WTC11 (cell line): ENCODE measurements at places on chromosomes 7 and 10.
A peak's percentile ranks its signal among the peaks of the same experiment; 100 is the strongest.

GRCh38 chr7:95897557-95898251, 125.3 kb downstream of the DYNC1I1 start:
- DNase-seq = no peak

- no peak for DNase-seq
Observed at GRCh38 chr7:41886901-41887311, 184.0 kb upstream of the INHBA start.

DNA sequence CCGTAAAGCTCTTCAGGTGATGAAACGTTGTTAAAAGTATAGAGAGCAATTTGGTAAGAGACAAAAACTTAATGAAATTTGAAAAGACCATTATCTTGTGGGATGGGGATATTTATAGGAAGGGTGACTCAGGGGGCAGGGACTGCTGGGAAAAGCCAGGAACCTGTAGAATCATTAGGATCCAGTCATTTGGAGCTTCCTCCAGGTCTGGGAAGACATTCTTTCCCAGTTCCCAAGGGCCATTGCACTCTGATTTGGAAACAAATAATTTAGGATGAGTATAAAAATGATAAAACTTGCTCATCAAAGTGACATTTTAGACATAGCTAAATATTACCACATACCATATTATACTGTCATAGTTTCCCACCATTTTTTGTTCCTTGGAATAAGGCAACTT, 143.9 kb downstream of the PFKFB3 start:
- no peak for DNase-seq

GRCh38 chr7:2621061-2621828, 10.5 kb upstream of the TTYH3 start:
- peak; percentile 62 for DNase-seq

DNA sequence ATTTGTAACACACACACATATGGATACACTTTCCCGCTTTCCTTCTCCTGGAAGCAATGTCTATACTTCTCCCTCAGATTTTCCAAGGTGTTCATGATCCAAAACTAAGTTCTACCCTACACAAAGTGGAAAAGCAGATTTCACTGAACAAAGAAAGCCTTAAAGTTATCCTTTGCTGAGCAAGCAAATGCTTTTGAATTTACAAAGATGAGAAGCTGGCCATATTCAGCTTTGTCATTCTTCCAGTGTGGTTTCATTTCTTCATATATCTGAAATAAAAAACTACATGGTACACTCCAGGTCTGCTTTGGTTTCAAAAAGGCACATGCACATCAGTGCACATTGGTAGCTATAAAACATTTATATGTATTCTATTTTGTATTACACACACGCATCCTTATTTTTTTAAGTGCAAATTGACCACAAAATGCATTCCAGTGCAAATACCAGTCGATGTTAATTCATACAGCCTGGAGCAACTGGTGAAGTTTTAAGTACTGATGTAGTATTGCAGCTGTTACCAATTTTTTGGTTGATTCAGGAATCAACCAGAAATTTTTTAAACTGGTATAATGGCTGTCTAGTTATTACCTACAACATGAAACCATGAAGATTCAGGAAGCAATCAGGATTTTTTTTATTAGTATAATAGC, 65.5 kb upstream of the SRPK2 start:
- DNase-seq = no peak

GRCh38 chr7:23107781-23108180, 2.2 kb downstream of the KLHL7 start:
- DNase-seq = no peak

DNA sequence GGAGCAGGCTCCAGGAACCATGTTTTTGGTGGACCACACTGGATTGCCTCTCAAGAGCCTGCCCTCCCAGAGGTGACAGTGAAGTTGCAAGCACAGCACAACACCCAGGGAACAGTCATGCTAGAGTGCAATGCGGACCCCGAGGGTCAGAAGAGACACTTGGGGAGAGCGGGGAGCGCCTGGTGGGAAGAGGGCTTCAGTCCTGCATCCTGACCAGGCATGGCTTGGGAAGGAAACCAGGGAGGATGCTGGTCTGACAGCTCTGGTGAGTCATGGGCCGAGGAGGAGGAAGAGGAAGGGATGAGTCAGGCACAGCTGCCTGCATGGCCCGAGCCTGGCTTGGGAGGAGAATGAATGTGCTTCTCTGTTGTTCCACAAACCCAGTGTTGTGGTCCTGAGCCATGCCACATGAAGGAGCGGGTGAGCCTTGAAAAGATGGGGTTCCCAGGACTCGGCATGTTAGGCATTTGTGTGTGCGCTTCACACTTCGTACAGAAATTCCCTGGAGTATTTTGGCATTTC, 29.5 kb upstream of the ANKRD2 start:
- no peak for DNase-seq

- no peak for DNase-seq
Observed at GRCh38 chr7:63038987-63039386, 959.7 kb upstream of the ZNF722 start.

DNA sequence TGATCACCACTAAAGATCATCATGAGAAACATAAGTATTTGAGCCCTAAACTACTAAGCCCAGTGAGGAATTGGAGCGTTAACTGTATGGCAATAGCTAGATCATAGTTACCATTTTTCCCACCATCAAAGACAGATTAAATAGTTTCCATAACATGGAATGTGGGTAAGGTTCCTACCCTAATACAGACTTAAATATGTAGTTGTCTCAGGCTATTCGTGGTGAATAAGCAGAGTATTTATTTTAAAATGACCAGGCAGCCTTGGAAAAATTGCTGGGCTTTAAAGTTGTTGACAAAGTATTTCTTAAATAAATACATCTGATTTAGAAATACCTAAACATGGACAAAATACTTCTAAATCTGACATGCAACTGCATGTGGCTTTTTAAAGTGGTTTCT, 106.8 kb downstream of the NT5C2 start:
- no peak for DNase-seq

- DNase-seq = no peak
Observed at GRCh38 chr7:35250941-35251340, 3.0 kb downstream of the TBX20 start.

DNA sequence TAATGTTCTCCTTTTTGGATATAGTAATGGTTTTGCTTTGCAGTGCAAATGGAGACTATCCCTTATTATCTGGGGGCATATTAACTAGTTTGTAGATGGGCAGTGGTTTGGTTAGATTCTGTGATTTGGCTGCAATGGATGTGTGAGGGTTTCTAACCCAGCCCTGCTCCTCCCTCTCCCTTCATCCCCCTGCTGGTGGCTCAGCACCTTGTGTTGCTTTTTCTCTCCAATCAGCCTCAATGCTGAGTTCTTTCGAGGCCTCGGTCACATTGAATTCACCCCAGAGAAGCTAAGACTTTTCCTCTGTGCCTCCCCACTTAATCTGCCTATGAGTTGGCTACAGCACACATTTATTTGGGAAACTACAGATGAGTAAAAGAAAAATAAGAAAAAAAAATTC, 120.0 kb downstream of the MALRD1 start:
- DNase-seq = peak; percentile 60

DNA sequence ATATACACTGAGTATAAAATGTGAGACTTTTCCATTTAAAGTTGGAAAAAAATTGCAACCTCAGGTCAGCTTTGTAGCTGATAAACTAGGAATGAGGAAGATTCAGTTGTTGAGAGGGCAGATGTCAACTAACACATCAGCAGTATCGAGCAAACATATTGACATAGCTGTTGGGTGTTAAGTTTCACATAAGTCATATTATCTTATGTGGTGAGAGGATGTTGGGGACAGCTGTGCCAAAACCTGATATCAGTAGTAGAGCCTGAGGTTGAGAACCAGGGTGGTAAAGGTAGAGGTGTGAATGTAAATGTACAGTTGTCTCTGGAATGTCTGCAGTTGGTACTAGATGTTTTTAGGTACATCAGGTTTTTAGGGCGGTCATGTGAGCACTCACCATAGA, 5.0 kb downstream of the ZRANB1 start:
- no peak for DNase-seq

GRCh38 chr10:28997734-28998133, 291.1 kb upstream of the LYZL1 start:
- DNase-seq = no peak

GRCh38 chr10:132554991-132555647, 17.5 kb downstream of the INPP5A start:
- DNase-seq = no peak

DNA sequence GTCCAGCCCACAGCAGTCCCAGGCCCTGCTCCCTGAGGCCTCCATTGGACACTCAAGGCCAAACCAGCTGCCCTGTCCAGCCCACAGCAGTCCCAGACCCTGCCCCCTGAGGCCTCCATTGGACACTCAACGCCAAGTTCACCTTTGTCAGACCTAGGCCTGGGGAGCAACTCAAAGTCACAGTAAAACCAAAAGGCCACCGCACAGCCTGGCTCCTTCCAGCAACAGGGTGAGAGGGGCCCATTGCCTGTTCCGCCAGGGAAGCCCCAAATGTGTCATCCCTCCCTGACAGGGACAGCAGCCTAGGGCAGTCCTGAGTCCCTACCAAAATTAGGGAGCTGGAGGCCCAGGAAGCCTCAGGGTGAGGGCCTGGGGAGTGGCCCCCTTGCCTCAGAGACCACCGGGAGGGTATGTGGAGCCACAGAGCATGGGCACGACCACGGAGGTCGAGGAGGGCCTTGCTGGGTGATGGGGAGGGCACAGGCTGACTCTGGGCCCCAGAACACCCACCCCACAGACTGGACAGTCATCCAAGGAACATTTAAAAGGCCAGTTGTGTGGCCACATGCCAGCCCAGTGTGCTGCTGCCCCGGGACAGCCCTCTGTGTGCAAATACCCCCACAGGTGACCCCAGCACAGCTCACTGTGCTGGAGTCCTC, 66.5 kb upstream of the PPP2R2D start:
- DNase-seq = peak; percentile 5

DNA sequence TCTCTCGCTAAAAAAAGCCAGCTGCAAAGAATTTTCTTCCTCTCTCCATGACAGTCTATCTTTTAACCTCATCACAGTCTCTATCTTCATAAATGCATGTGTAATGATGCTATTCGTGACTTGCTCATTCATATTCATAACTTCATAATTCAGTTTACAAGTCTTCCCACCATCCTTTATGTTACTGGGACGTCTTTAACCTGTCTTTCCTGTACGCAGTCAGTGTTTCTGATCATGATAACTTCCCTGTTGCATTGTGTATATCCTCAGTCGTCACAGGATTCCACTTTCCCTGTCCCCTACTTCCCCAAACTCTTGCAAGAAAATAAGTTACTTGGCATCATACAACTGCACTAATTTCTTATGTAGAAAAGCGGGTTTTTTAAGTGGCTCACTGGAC, 165.6 kb upstream of the ASAH2 start:
- DNase-seq = no peak

DNA sequence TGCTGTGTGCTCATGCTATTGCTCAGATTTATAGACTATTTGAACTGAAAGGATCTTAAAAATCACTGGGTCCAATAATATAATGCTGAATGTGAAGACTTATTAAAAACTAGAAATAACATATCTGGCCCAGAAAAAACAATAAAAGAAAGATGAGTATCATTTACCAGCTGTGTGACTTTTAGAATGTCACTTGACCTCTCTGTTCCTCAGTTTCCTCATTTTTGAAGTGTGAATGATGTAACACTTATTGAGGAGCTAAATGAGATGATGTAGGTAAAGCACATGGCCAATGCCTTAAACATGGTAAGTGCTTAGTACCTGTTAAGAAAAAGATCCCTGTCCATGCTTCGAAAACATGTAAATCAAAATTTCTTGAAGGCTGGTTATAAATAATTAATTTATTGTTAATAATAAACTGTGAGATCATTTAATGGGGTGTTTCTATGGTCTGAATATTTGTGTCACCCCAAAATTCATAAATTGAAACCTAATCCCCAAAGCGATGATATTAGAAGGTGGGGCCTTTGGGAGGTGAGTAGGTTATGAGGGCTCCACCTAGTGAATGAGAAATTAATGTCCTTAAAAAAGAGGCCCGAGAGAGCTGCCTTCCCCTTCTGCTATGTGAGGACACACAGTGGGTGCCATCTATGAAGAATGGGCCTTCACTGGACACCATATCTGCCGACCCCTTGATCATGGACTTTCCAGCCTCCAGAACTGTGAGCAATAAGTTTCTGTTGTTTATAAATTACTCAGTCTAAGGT, 13.0 kb downstream of the DNTT start:
- no peak for DNase-seq

GRCh38 chr10:29804025-29804852, 169.5 kb upstream of the SVIL start:
- DNase-seq = no peak

DNA sequence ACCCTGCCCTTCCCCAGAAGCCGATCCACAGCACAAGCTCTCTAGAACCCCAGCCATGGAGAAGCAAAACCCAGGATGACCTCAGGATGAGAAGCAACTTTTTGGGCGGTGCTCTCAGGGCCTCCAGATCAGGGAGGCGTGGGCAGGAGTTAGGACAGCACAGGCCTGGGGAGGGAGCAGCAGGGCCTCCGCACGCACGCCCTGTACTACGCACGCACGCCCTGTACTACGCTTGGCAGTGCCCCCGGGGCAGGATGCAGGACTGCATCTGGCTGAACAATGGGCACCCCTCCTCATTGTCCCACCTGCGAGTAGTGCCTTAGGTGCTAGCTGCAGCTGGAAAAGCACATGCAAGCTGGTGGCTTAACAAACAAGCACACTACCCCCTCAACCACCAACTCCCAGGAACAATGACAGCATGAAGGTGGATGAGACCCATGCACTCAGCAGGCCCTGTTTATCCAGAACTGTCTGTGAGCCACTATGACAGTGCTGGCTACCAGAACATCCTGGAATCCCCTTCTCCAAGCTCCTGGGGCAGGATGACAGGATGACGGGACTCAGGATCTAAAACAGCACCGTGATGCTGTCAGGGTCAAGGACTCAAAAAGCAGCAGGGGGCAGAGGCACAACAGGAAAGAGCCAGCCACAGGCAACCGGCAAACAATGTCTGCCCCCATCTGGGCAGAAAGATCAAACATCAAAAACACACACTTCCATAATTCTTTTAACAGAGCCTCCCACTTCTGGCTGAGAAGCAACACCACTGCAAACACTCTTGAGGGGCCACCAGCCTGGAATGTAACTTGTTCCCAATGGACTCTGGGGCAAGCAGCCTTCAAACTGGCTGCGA, 11.8 kb downstream of the PODXL start:
- DNase-seq = no peak

- DNase-seq = no peak
Observed at GRCh38 chr7:38220452-38220851, 42.4 kb downstream of the STARD3NL start.

GRCh38 chr10:126977216-126977615, 72.0 kb downstream of the DOCK1 start:
- DNase-seq = no peak

GRCh38 chr10:104347295-104348045, 6.2 kb upstream of the CFAP58 start:
- DNase-seq = no peak

DNA sequence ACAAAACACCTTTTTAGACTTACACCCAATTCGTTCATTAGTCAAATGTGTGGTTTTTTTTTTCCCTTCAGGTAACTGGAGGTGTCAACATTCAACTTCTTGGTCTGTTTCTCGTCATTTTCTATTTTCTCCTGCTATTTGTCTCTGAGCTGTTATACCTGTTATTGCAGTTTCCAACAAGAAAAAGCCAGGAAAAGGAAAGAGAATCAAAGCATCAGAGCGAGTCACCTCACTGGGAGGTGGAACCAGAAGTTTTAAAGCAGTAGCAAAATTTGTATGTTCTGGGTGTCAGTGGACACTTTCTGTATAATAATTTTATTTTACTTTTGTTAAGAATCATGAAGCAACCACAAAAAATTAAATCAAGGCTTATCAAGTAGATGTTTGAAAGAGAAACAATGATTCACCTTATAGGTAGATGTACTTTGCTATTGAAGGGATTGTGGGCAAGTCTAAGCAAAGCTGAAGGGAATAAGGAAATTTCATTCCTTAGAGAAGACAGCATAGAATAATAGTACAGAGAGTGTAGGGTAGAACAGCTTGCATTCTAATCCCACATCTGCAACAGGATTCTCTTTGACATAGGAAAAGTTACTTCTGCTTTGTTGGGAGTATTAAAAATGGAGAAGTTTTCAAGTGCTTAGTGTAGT, 675.8 kb downstream of the PCDH15 start:
- DNase-seq = no peak
